ENCODE measurements at places on chromosomes 13 and 19.
A peak's percentile ranks its signal among the peaks of the same experiment; 100 is the strongest.

DNA sequence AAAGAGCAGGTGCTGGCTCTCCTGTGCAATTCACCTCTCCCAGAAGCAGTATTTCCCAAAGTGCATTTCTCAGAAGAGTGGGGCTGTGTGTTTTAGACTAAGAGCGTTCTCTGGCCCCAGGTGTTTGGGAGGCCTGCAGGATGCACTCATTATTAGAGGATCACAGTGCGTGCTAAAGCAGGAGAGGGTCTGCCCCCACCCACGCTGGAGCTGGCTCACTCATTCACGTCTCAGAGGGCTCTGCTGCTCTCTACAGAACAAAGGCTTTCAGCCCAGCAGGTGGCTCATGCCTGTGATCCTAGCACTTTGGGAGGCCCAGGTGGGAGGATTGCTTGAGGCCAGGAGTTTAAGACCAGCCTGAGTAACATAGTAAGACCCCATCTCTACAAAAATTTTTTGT lies 756.7 kb downstream of the UQCRFS1 start:
- DNase-seq = no peak

- no peak for DNase-seq
Measured at GRCh38 chr19:49488863-49489537, 1.6 kb downstream of the RPL13A start.

GRCh38 chr13:59679254-59679653 lies 484.5 kb downstream of the DIAPH3 start:
- no peak for DNase-seq

- DNase-seq = no peak
Measured at GRCh38 chr19:30254789-30255188, 117.4 kb upstream of the ZNF536 start.

DNA sequence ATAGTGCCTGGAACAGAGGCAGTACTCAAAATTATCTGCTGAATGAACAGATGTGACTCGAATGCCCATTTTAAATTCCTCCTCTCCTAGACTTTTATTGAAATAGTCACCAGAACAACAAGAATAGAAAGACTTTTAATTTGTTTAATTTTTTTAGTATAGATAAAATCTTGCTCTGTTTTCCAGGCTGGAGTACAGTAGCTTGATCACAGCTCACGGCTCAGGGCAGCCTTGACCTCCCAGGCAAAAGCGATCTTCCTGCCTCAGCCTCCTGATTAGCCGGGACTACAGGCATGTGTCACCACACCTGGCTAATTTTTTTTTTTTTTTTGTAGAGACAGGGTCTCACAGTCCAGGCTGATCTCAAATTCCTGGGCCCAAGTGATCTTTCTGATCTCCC lies 120.9 kb upstream of the FREM2 start:
- DNase-seq = no peak

- no peak for DNase-seq
Measured at GRCh38 chr13:83895994-83896580, 13.8 kb upstream of the SLITRK1 start.

DNA sequence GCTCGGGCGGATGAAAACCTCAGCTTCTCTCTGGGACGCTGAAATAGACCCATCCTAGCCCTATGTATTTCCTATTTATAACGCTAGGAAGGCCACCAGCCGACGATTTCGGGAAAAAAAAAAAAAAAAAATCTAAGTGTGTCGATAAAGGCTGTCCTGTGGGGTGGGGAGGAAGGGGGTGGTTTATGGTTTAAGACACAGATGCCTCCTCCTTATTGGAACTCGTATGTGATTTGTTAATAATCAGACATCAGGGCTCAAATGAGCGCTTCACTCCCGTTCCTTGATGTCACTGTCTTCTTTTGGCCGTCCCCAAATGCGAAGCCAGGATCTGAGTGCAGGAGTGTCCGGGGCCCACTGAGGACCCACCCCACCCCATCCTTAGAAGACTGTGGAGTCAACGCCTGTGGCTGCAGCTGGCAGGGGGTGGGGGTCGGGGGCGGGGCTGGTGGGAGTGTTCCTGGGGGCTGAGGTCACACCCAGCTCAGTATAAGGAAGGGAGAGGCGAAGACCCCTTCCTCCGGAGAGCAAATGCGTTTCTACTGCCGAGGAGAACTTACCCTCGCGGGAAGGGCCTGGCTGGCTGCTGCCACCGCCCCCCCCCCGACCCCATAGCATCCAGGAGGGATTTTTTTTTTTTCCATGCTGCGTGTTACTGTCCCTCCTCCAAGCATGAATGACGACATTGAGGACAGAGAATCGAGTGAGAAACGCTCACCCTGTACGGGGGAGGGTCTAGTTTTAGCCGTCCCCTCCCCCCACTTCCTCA lies 971 bp downstream of the ATCAY start:
- no peak for DNase-seq

DNA sequence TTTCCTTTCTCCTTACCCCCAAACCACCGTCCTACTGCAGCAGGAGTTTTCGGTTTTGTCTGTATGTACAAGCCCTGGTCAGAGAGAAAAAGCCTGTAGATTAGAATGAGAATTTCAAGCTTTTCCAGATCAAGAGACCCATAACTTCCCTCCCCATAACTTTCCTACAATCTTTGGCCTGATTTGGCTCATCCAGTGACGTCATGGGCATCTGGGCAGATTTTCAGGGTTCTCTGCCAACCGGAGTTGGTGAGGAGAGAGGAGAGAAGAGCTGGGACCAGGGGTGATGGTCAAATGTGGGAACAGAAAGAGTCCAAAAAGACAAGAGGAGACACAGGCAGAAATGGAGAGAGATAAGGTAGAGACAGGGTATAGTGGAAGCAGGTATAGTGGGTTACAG lies 10.5 kb downstream of the IZUMO2 start:
- no peak for DNase-seq

DNA sequence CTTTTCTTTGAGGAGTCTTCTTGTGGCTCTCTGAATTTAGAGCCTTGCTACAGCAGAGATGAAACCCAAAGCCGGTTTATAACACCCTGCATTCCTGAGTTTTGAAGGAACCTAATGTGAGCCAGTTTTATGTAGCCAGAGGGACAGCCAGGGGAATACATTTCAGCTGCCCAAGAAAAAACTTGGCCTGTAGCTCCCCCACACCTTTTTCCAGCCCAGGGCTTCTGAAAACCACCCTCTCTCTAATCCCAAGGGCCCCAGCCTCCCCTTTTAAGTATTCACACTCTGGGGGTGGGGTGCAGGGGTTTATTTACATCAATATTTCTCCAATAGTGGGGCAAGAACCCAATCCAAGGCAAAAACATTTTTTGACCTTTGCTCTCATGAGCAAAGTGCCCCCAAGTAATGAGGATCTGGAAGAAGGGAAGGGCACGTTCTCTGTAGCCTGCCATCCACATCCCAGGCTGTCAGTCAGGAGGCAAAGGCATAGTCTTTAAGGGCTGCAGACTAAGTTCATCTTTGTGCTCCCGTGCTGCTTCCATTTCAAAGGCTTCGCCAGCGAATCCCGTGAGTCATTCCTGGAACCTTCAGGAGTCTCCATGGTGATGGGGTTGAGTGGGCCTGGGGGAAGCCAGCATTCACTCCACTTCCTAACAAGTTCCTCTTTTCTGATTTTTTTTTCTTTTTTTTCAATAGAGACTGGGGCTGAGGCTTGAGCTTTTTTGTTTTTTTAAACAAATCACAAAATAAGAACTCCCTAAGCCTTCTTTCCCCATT lies 33.2 kb upstream of the MEDAG start:
- DNase-seq = peak; percentile 89

- no peak for DNase-seq
Measured at GRCh38 chr13:92143766-92144165, 745.3 kb downstream of the GPC5 start.

- no peak for DNase-seq
Measured at GRCh38 chr13:74006666-74007065, 127.5 kb downstream of the KLF12 start.

GRCh38 chr19:51462276-51462675 lies 4.0 kb upstream of the SIGLEC8 start:
- no peak for DNase-seq

DNA sequence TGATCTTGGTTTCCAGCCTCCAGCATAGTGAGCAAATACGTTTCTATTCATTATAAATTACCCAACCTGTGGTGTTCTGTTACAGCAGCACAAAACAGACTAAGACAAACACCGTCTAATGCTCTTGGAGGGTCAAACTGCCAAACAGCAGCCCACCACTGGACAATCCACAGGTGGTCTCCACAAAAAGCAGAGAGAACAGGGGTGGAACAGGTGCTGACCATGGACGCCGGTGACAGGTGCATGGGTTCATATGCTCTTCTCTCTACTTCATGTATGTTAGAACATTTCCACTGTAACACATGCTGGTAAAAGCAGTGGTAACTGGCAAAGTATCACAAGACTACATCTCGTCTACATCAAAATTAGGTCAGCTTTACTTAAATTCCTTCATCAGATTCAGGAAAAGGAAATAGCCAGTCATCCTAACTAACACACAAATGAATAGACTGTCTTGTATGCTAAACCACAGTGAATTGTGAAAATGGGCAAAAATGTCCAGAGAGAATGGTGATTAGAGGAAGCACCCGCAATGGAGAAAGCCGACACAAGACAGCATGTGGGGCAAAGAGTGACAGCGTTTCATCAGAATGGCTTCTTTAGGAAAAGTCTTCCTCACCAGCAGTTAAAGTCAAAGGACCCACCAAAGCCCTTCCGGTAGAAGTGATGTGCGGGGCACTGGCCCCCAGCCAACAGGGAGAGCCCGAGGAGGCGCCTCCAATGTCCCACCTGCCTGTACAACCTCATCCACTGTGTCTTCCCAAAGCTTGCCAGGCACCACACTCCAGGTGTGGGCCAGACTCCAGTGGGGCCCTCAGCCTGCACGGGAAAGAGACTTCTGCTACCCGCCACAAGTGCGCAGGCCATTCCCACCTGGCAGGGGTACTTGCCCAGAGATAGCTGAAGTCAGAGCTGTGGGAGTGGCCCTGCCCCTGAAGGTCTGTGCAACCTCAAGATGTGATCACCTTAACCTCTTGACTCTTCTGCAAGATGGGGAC lies 6.5 kb downstream of the CARS2 start:
- DNase-seq = no peak

- no peak for DNase-seq
Measured at GRCh38 chr19:21087871-21088270, 5.9 kb downstream of the ZNF714 start.

DNA sequence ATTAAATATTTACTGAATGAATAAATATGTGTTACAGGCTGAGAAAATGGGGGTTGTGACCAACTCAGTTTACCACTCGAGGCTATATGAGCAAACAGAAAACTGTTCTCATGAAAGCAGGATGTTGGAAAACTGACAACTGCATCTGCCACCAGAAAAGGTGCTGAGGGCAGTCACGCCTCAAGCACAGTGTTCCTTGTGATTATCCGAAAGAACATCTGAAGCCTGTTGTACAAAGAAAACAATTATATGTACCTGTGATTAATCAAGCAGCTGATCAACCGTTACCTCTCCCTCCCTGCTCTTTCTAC lies 6.2 kb upstream of the KLK13 start:
- no peak for DNase-seq

- DNase-seq = no peak
Measured at GRCh38 chr19:14142262-14143190, 6.1 kb upstream of the ASF1B start.

DNA sequence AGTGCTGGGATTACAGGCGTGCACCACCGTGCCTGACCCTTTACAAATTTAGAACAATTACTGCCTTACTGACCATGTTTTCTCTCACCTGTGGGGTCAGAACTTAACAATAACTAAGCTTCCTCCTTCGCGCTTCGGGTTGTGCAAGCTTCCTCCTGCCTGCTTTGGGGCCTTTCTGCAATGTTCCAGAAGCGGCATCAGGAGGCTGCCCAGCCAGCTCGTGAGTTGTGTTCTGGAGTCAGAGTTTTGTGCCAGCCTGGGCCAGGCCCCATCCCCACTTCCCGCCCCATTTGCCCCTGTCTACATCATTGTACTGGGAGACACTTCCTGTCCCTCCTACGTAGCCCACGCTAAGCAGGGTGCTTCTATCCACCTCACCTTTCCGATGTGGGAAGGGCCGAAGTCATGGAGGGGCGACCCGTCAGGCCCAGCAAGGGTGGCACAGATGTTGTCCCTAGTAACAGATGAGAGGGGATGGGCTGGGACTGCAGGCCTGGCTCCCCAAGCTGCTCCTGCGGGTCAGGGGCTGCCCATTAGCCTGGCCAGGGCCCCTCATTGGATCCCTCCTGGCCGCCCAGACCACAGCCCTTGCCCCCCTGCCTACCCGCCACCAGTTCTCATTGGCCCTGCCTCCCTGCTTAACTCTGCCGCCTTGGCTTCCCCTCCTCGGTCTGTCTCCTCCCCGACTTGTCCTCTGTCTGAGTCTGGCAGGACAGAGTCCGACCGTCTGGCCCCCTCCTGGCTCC lies 13.4 kb downstream of the UHRF1 start:
- no peak for DNase-seq

- peak; percentile 98 for DNase-seq
Measured at GRCh38 chr13:113044391-113045114, 61.0 kb upstream of the F7 start.

DNA sequence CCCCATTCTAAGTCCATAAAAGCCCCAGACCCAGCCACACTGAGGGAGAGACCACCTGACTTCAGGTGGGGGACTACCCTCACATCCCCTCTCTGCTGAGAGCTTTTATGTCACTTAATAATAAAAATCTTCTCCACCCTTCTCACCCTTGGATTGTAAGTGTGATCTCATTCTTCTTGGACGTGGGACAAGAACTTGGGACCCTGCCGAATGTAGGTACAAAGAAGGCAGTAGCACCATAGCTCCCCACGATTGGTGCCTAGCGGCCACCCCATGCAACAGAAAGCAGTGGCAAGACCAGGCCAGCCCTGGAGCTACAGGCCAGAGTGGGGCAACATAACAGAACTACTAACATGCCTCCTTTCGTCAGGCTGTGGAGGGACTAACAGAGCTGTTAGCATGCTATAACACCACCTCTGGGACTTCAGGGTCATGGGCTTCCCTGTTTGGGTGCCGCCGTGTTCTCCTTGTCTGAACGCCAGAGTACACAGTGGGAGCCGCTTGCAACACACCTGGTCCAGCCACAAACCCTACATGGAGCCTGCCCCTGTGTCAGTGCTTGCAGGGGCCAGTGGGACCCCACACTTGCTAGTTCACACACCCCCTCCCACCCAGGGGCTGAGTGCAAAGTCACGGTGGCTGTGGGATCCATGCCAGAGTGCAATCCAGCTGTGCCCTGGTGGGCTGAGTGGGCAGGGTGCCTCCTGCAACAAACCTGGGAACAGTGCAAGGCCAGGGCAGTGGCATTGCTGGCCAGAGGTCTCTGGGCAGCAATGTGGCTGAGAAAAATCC lies 5.2 kb upstream of the FBXO17 start:
- DNase-seq = no peak

GRCh38 chr19:40420451-40420765 lies 5.4 kb downstream of the SERTAD1 start:
- DNase-seq = no peak

- no peak for DNase-seq
Measured at GRCh38 chr13:35729926-35730627, 253.6 kb upstream of the MAB21L1 start.

DNA sequence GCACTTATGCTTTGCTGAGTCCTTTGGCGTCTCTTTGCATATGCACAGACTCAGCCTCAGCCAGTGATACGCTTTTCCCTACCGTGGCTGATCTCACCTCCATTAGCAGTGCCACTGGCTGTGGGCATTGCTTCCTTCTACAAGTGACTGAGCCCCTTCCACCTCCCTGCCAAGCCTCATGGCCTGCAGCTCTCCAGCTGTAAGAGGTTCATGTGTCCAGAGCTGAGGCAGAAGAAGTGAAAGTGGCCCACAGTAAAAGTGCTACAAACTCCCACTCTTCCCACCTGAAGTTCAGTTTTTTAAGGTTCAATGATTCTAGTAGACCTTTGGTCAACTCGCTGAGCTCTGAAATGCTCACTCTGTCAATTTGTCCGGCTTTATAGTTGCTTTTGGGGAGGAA lies 44.7 kb downstream of the SMARCA4 start:
- DNase-seq = no peak

Measured in posterior cingulate gyrus (tissue), 11 donors.